Ecto neural progenitor cell (in vitro differentiated cells): ENCODE measurements at places on chromosomes 12 and 14.

DNA sequence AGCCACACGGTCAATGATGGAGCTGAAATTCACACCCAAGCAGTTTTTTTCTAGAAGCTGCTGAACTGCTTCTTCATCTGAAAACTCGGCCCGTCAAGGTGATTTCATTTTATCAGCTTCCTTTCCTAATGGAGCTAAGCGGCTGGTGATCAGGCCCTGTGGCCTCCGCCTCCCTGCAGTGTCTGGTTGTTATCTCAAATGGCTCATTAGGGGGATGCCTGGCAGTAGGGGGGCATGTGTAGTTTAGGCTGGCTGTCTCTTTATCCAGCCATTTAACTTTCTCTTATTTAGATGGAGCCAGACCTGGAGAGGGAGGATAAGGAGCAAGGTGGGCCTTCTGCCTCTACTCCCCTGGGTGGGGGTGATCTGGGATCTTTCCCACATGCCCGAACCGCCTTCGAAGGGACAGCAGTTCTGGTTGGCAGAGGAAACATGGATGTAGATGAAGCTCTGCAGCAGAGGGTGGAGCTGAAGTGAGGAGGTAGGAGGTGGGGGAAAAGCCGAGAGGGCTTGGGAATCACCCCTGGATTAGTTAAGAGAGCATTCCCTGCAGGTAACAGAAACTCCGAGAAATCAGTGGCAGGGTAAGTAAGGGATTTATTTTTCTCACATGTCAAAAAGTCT, 64.4 kb downstream of the TGFB3 start:
- DNase-seq: no peak

- DNase-seq: no peak
Observed at GRCh38 chr14:32578181-32578580, 249.1 kb downstream of the AKAP6 start.

GRCh38 chr14:100694579-100695422, 31.9 kb upstream of the DLK1 start:
- DNase-seq: no peak

DNA sequence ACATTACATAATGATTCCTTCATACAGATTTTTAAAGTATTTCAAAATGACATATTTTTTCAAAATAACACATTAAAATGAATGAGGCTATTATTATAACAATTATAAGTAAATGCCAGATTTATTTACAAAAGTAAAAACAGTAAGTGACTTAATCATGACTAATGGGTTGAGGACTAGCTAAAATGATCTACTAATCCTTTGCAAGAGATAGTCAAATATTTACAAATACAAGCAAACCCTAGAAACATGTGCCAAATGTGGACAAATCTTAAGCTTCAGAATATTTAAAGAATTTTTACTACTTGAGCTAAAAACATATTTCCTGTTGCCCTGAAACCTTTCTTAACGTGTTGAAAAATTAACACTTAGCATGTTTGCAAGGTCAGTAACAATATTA, 74.8 kb downstream of the KIF21A start:
- no peak for DNase-seq

DNA sequence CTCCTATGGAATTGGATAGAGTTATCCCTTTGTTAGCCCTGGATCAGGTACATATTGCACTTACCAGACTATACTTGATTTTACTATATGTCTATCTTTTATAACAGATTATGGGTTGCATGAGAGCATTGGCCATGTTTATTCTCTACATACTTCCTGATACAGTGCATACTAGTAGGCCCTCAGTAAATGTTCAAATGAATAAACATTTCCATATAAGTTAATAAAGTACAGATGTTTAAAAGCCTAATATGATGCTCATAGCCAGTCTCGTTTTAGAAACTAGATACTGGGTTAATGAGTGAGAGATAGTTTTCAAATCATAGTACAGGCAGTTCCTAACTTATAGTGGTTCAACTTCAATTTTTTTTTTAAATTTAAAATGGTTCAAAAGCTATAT, 39.5 kb upstream of the TOMM20L start:
- DNase-seq: no peak

GRCh38 chr14:20774258-20774824, 6.1 kb downstream of the EDDM3B start:
- no peak for DNase-seq

DNA sequence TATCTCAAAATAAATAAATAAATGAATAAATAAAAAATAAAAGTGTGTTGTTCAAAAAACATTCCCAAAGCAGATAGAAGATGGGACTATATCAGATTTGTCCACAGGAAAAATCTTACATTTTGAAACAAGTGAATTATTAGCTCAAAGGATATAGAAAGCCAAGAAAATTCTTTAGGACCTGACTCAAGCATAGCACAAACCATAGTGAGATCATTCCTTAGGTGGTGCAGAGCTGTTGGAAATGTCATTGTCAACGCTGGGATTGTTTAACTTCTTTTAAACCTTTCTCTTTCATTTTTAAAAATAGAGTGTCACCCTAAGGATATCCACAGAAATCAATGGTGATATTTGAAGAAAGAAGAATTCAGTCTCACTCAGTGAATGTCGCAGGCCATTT, 43.5 kb downstream of the DRAM1 start:
- DNase-seq: no peak

DNA sequence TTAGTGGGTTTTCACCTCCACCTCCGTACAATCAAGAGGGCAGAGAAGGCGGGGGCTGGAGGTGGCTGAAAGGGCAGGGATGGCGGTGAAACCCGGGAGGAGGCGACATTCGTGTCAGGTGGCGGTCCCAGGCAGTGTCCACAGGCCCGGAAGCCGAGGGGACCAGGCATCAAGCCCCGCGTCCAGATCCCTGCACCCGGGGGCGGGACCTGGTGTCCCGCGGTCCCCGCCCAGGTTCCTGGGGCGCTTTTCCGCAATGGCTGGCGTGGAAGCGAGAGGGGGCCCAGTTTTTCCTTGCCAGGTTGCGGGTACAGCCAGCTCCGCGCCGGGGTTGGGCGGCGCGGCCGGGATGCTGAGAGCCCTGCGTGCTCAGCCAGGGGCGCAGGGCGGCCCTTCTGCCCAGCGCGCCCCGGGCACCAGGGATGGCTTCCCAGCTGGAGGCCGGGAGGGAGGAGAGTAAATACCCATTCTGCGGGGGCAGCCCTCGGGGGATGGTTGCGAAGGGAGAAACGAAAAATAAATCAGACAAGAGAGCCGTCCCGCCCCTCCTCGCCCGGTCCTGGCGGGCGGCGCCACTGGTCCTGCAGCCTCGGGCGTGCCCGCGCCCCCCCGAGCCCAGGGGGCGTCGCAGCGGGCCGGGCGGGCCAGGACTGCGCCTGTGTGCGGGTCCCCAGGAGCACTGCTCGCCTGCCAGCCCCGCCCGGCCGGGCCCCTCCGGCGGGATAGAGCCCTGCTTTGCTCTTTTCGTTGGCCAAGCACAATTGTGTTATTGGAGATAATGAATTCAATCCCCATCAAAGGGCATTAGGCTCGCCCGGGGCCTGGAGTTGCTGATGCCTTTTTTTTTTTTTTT, 11.5 kb downstream of the FOXA1 start:
- peak; percentile 80 for DNase-seq

DNA sequence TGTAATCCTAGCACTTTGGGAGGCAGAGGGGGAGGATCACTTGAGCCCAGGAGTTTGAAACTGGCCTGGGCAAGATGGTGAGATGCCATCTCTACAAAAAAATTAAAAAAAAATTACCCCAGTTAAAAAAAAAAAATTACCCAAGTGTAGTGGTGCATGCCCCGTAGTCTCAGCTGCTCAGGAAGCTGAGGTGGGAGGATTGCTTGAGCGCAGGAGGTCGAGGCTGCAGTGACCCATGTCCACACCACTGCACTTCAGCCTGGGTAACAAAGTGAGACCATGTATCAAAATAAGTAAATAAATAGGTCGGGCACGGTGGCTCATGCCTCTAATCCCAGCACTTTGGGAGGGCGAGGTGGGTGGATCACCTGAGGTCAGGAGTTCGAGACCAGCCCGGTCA, 128.8 kb downstream of the VRK1 start:
- no peak for DNase-seq

DNA sequence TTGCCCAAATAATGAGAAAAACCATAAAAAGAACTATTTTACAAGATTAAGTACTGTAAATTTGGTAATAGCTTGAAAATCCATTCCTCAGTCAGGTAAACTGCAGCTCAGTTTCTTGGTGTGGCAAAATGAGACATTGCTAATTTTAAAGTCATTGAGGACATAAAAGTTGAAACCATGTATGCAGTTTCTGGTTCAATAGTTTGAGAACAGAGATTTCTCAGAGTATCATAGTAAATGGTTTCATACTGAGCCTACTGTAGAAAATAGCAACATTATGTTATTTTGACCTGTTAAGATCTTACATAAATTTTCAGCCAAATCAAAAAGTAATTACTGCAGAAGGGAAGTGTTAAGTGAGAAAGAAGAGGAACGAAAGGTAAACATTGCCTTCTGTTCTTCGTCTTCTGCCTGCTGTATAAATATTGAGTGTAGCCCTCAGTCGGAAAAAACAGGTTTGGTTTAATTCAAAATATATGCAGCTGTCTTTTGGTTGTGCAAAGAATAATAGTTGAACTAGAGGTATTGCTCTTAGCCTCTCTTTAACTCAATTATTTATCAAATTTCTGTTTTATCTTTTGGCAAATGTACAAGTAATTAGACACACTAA, 119.6 kb downstream of the SYNE2 start:
- DNase-seq: no peak

DNA sequence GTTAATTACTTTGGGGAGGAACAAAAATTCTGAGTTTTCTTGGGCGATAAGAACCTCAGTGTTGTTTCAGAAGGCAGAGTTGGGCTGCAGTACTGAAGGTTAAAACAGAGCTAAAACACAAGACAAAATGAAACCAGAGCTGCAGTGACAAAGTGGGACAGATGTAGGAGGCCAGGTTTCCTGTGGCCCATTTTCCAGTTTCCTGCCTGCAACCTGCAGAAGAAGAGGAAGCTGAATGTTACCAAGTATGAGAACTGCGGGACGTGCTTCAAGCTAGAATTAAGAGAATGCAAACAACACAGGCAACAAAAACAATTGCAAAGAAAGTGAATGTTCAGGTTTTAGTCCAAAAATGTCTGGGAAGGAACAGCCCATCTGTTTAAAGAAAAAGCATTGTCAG, 17.8 kb downstream of the ELK3 start:
- no peak for DNase-seq

GRCh38 chr12:1927751-1928351, 9.4 kb upstream of the CACNA2D4 start:
- DNase-seq: peak; percentile 44

DNA sequence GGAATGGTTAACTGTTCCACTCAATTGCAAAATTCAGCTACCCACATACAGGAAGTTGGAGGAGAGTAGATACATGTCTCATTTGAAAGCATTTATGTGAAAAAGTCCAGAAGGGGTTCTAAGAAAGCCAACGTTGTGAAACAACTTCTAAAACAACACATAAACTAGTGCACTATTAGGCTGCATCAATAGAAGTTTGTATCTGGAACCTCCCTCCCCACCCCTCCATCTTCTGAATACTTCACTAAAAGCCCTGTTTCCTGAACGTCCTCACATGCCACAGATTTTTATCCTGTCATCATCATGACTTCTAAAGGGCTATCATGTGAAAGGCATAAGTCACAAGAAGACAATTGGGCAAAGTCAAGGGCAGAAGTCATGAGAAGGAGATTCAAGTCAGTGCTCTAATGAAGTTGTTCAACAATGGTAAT, 5.5 kb downstream of the KRT79 start:
- no peak for DNase-seq

- DNase-seq: no peak
Observed at GRCh38 chr14:34633742-34634141, 3.8 kb upstream of the SNX6 start.

DNA sequence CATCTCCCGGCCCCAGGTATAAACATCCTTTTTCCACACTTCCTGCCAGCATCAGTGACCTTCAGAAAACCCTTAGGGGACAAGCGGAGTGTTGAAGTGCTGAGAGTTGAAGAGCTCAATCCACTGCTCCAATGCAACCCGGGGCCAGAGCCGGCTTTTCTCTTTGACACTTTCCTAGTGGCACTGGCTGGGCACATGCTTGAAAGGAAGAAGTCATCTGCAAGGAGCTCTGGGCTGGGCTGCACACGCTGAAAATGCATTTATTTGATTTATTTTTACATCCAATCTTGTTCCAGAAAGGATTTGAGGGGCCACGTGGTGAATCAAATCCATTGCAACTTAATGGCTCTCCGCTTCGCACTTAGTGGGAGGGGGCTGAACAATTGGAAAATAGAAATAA, 229.0 kb upstream of the DIO3 start:
- no peak for DNase-seq

DNA sequence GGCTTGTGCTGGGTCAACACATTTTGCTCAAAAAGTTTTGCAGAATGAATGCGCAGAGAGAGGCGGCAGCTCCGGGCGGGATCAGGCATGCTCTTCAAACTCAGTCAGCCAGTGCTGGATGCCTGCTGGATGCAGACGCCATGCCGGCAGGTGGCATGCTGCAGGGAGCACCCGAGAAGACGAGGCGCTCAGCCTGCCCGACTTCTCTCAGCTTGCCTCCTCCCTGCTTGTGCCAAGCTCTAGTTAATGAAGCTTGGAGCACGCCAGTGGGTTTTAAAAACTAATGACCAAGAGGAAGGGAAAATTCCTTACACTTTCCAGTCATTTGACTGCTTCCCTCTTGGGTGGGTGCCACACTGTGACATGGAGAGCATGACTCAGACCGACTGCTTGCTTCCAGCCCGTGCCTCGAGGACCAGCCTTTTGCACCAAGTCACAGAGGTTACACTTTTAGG, 39.8 kb downstream of the SLC24A4 start:
- DNase-seq: no peak

DNA sequence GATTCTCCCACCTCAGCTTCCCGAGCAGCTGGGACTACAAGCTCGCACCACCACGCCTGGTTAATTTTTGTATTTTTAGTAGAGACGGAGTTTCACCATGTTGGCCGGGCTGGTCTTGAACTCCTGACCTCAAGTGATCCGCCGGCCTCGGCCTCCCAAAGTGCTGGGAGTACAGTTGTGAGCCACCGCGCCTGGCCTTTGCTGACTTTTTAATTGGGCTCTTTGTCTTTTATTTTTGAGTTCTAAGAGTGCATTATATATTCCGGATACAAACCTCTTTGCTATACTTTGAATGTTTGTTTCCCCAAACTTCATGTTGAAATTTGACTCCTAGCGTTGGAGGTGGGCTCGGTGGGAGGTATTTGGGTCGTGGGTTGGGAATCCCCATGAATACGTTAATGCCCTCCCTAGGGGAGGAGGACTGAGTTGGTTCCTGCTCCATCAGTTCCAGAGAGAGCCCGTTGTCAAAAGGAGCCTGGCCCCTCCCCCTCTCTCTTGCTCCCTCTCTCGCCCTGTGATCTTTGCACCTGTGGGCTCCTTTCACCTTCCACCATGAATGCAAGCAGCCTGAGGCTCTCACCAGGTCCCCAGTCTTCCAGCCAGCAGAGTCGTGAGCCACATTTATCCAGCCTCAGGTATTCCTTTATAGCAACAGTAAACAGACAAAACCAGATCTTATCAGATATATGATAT, 103.2 kb upstream of the EVL start:
- no peak for DNase-seq
